ENCODE measurements at places on chromosomes 7 and 10.

DNA sequence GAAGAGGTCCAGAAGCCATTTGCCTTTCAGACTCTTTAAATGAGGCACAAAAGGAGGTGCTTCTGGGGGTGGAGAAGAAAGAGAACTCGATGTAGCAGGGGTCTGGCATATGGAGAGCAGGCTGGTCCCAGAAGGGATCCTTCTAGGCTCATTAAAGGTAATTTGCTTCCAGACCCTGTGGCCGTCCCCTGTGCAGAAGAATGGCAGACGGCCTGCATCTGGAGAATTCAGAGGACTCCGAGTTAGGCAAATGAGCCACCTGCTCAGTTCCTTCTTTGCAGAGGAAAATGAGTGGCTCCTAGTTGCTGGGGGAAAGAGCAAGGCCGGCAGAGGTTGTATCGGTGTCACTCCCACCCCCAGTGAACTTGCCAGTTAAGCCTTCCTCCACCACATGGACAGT, 73.8 kb upstream of the FAM180A start:
- no peak for DNase-seq

DNA sequence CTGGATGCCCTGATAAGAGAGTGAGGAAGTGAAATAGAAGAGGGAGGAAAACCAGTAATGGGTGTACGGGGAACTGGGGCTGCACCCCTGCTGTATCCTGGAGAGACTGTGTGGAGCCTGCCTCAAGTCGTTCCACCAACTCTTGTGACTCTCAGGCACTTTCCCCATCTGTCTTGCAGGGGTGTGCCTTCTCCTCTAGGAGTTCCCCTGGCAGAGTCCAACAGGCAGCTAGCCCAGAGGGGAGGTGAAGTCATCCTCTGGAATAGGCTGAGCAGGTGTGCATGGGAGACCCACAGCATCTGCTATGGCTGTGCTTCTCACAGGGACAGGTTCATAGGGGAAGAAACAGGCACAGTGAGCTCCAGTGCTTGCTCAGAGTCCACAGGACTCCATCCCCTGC, 46.8 kb downstream of the WIPF3 start:
- no peak for DNase-seq

DNA sequence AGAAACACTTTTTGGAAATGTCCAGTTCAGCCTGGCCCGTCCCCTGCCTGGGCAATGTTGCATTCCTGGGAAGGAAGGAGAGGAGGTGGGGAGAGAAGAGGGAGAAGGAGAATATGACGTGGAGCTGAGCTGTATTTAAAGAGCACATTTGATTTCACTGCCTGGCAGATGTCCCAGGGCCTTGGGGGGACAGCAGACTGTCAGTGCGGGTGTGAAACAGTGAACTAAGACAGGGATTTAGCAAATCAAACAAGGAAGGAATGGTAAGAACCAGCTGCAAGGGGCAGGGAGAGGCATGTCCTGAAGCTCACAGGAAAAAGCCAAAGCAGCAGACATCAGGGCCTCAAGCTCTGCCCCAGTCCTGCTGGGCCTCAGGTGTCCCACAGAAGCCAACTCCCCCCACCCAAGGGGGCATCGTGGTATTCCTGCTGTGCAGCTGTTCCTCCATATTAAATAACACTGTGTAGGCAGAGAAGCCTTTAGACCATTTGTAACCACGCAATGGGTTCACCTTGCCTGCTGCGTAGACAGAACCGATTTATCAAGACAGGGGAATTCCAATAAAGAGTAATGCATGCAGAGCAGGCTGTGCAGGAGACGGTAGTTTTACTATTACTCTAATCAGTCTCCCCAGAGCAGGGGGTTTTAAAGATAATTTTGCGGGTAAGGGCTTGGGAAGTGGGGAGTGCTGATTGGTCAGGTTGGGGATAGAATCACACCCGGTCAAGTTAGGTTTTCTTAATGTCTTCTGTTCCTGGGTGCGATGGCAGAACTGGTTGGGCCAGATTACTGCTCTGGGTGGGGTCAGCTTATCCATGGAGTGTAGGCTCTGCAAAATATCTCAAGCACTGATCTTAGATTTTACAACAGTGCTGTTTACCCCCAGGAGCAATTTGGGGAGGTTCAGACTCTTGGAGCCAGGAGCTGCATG, 18.3 kb downstream of the LEP start:
- no peak for DNase-seq

DNA sequence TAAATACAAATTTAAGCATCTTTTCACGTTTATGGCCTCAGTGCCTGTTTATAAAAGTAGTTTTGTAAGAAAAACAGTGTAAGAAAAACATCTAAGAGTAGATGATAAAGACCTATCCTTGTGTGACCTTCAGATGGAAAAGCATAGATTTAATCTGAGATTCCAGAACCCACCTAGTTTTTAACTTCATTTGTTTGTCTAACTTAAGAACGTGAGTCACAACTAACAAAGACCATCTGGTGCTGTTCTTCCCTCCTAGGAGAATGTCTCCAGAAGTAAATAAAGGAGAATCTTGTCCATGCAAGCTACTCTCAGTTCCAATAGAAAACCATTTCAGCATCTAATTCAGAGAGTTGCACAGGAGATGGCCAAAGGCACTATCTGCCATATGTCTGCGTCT, 265.4 kb upstream of the C7orf33 start:
- DNase-seq, result no peak

DNA sequence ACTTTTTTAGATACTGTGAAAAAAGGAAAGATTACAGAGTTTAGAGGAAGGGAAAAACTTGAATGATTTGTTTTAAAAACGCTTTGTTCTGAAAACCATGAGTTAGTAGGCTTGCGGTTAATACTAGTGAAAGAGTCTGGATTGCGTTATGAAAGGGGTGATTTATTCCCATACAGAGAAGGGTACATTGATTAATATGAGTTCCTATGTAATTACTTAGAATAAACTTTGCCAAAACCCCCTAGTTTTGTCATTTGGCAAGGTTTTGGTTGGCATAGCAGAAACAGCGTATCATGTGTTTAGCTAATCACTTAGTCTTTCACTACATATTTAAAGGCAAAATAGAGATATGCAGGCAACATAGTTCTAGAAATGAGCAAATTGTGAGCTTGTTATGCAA, 91.2 kb upstream of the POT1 start:
- DNase-seq, result no peak

DNA sequence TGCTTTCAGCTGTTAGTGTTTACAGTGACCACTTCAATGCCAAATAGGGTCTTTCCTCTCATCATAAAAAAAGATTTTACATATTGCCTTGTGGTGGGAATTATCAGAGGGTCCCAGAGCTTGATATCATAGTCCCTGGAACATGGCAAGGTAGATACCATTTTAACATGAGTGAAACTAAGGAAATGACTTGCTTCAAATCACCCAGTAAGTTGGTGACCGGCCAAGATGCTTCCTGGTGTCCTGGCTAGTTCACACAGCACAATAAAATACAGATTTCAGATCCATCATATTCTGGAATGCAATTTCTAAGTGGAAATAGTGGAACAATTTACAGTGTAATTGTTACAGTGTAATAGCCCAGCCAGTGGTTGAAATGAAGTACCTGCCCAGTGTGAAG, 36.6 kb downstream of the CNNM1 start:
- no peak for DNase-seq

GRCh38 chr10:8047452-8048280, 6.8 kb upstream of the GATA3 start:
- DNase-seq, result no peak

DNA sequence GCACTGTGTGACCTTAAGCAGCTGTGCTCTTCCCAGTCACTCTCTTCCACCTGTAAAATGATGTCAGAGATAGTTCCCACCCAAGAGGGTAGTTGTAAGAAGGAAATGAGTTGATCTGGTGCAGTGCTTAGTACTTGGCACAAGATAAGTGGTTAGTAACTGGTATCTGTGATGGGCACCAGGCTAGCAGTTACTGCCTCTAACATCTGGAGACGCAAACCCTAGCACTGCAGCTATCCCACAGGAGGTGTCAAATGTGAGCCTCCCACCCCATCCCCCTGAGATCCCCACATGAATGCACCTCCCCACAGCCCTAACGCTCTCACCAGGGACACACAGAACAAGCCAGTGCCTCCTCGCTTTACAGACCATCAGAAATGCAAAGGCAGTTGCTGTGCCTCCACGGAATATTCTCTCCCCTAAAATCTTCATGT, 72.0 kb downstream of the KCNMA1 start:
- DNase-seq, result peak; percentile 61

GRCh38 chr10:16828701-16829175, 11.5 kb upstream of the RSU1 start:
- DNase-seq, result no peak

DNA sequence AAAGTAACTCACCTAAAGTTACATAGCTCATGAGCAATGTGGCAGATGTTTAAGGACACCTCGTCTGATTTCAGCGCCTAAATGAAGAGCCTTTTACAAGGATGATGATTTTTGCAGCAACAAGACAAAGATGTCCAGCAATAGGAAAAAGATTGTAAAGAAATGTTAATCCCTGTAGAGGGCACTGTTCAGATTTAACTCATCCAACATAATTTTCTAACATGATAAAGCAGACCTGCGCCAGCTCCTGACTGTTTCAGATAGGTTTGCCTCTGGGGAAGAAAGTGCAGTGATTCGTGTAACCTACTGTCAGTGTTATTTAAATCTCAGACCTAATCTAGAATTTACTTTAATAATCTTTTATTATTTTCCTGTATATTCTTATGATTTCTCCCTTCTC, 595.2 kb downstream of the AUTS2 start:
- DNase-seq, result peak; percentile 59

GRCh38 chr10:116590590-116591444, at the start of gene PNLIPRP1:
Gene PNLIPRP1, plus strand, starts transcription at chr10:116590959. Its CDS starts 171 bp downstream, at chr10:116591130.
- DNase-seq, result no peak

DNA sequence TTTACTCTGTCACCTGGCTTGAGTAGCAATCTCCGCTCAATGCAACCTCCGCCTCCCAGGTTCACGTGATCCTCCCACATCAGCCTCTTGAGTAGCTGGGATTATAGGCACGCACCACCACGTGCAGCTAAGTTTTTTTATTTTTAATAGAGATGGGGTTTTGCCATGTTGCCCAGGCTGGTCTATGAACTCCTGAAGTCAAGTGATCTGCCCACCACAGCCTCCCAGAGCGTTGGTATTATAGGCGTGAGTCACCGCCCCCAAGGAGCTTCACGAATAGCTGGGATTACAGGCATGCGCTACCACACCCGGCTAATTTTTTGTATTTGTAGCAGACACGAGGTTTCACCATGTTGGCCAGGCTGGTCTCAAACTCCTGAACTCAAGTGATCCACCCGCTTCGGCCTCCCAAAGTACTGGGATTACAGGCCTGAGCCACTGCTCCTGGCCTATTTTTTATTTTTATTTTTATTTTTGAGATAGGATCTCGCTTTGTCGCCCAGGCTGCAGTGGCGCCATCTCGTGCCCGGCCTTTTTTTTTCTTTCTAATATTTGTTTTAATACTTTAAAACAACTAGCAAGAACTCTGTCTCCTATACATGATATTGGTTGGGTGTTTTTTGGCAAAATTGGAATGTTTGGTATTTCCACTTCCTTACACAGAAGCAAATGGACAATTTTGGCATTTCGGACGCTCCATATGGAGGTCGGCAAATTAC, 1.1 kb downstream of the EFCAB10 start:
- no peak for DNase-seq

DNA sequence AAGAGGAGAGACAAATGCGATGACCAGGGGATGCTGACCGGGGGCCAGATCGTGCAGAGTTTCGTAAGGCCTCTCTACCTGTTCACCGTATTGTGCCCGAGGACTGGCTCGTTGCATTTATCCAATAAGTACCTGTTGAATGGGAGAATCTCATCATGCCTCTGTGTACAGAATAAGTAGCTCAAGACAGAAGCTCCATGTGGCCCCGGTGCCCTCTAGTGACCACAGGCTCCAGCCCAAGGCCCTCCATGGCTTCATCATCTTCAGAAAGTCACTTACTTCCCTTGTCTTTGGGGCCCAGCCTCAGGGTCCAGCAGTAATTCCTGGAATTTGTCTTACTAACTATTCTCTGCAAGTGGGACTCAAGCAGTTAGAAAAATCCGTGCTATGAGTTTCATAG, 151.0 kb downstream of the CHN2 start:
- DNase-seq, result peak; percentile 51

DNA sequence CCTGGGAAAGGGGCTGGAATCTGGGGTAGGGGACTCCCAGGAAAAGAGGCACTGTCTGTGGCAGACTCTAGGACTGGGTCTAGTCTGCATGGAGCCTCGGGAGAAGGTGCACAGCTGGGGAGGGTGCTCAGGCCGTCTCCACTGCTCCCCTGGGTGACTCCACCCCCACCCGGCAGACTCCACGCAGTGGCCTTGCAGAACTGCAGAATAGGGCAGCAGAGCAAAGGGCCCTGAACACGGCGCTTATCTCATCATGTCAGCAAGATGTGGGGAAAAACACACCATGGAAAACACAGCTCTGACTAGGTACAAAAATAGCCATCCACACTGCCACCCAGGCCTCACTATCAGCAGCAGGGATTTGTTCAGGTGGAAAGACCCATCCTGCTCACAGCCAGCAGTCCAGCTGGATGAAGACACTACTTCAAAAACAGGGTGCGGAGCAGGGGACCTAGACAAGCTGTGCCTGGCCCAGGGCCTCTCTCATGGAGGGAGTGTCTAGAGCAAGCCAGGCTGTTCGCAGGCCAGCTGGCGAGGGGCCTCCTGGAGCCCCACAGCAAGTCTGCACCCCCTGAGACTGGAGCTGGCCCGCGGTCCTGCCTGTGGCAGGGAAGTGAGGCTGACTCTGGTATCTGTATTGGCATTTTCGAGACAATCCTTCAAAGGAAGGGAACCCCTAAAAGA, 11.7 kb downstream of the MAT1A start:
- DNase-seq, result no peak

DNA sequence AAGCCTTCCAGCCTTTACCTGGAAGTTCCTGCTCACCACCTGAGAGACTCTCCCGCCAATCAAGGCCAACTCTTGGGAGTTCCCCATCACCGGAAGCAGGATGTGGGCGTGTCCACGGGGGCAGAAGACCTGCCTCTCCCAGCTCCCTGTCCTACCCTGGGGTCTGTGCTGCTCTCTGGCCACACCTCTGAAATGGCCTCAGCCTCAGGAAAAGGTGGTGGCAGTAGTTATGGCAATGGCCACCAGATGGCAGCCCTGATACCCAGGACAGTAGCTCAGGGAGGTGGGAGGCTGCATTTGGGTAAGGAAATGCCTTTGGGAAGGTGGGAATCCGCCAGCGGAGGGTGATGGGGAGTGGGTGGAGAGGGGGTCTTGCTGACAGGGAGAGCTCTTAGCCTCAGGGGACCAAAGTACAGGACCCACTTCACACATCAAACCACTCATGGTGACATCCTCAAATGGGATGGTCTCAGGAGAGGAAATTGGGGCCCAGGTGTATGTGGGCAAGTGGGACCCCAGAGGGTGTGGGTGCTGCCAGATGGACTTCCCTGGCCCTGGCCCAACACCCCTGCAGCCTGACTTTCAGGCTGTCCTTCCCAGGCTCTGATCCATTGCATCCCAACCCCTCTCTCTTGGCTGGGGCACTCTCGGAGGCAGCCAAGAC, 33.9 kb downstream of the KAZALD1 start:
- DNase-seq, result peak; percentile 82

DNA sequence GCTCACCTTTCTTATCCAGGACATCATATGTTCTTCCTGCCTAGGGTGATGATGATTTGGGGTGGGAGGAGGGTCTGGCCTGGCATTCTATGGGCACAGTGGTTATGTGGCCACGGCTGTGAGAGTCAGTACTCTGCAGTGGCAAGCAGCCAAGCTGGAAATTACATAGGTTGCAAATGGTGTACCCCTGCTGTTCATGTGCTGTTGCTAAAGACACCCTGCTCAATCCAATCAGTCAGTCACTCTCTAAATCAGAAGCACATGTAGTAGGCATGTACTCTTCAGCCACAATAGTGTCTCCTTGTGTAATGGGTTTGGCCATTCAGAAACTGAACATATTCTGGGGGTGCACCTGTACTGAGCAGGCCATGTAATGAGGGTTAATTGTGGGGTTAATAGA, 449.1 kb upstream of the ANKRD30A start:
- no peak for DNase-seq

GRCh38 chr10:48485711-48486110, 119.2 kb downstream of the ARHGAP22 start:
- no peak for DNase-seq
